Smooth muscle cell of the umbilical artery (primary cell): ENCODE measurements at places on chromosomes 3 and 15. TPM values are rescaled to one million over a fixed set of nuclear protein-coding genes. Genes with fewer than 3 reads are reported as not detected.

Gene CEP97
- 16.2 and 16.3 TPM in 2 replicates for total RNA-seq

Gene PDCD6IP
- total RNA-seq = 116 and 328 TPM in 2 replicates

Gene THPO
- not detected in 2 replicates for total RNA-seq

Gene MEIS2
- 56.7 and 63.4 TPM in 2 replicates for total RNA-seq

Gene CYP1A1
- total RNA-seq = 0.30 TPM in 1 of 2 replicates, not detected in the other

Gene ABI3BP
- 2.4 and 53.3 TPM in 2 replicates for total RNA-seq

Gene NUP210
- 0.09 and 0.30 TPM in 2 replicates for total RNA-seq

Gene TRAIP
- 1.5 and 2.4 TPM in 2 replicates for total RNA-seq

Gene SPRED1
- 57.9 and 86.5 TPM in 2 replicates for total RNA-seq

Gene PRICKLE2
- 47.7 and 93.2 TPM in 2 replicates for total RNA-seq

Gene DNAH12
- total RNA-seq = 0.37 and 0.59 TPM in 2 replicates

Gene GRIP2
- under 0.01 and 0.09 TPM in 2 replicates for total RNA-seq

Gene MAGEL2
- total RNA-seq = 2.1 and 3.4 TPM in 2 replicates

Gene GOLGA6L9
- total RNA-seq = 3.3 and 3.6 TPM in 2 replicates

Gene ITIH1
- total RNA-seq = not detected in 2 replicates

Gene STIMATE
- total RNA-seq = 19.9 and 21.0 TPM in 2 replicates

Gene RPL39L
- 9.2 and 9.6 TPM in 2 replicates for total RNA-seq

Gene ZNF620
- total RNA-seq = 0.30 and 0.92 TPM in 2 replicates

Gene COX5A
- total RNA-seq = 28.2 and 43.4 TPM in 2 replicates

Gene DCBLD2
- 216 and 1,178 TPM in 2 replicates for total RNA-seq

Gene KIF15
- 1.5 and 5.8 TPM in 2 replicates for total RNA-seq

Gene KNG1
- total RNA-seq = not detected in 2 replicates

Gene ATP10A
- 5.0 and 6.4 TPM in 2 replicates for total RNA-seq

Gene FBXL2
- 14.8 and 18.0 TPM in 2 replicates for total RNA-seq

Gene PRTG
- total RNA-seq = 1.2 and 1.3 TPM in 2 replicates

Gene MAP1A
- 60.0 and 132 TPM in 2 replicates for total RNA-seq
